Thoracic aorta (tissue), 2 donors: ENCODE measurements at places on chromosomes 2 and 18. TPM values are rescaled to one million over a fixed set of nuclear protein-coding genes. Genes with fewer than 3 reads are reported as not detected.

DNA sequence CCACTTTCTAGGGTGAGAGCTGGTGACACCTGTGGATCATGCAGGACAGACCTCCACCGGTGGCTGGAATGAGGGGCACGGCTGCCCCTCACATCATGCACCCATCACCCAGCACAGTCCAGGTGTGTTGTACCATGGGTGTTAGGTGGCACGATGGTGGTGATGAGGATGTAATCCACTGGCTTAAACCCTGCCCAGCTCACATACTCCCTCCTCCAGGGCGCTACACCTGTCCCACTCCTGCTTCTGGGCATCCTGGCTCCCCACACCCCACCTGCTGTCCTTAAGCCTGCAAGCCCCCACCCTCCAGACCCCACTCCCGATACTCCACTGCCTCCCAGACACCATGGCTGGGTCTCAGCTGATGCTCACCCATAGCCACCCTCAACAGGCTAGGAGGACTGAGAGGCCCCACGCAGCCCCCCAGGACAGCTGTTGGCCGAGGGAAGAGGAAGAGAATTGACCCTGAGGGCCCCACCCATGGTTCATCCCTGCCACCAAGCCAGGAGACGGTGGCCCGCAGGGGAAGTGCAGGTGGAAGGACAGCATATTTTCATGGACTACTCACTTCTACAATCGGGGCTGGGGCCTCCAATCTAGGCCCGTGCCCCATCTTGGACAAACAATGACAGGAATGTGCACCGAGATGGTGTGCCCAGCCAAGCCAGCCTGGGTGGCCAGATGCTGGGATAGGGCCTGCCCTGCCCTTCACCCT lies 34.3 kb downstream of the MAL start:
- DNase-seq = no peak

GRCh38 chr2:151827564-151828142 lies 568 bp downstream of the ARL5A start:
- no peak for DNase-seq

GRCh38 chr2:127528487-127528886 lies 2.2 kb upstream of the IWS1 start:
- no peak for DNase-seq

Gene RUFY4
- 0.68 TPM for total RNA-seq

Gene GNAL
- total RNA-seq = 20.4 TPM

DNA sequence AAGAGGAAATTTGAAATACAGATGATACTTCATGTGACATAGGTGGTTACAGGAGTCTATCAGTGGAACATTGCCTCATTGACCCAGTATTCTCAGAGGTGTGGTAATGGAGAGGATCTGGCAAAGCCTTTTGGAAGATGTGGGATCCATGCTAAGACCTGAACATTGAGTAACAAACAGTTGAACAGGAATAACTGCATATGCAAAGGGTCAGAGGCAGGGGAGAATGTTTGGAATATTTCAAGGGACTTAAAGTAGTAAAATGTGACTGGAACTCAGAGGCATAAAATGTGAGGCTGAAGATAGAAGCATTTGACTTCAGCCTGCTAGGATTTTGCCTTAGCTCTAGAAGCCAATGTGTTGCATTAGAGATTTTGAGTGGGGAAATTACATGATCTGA lies 300.2 kb upstream of the ETAA1 start:
- DNase-seq = no peak

- DNase-seq = no peak
Observed at GRCh38 chr2:217838409-217838831, 164.4 kb downstream of the TNS1 start.

DNA sequence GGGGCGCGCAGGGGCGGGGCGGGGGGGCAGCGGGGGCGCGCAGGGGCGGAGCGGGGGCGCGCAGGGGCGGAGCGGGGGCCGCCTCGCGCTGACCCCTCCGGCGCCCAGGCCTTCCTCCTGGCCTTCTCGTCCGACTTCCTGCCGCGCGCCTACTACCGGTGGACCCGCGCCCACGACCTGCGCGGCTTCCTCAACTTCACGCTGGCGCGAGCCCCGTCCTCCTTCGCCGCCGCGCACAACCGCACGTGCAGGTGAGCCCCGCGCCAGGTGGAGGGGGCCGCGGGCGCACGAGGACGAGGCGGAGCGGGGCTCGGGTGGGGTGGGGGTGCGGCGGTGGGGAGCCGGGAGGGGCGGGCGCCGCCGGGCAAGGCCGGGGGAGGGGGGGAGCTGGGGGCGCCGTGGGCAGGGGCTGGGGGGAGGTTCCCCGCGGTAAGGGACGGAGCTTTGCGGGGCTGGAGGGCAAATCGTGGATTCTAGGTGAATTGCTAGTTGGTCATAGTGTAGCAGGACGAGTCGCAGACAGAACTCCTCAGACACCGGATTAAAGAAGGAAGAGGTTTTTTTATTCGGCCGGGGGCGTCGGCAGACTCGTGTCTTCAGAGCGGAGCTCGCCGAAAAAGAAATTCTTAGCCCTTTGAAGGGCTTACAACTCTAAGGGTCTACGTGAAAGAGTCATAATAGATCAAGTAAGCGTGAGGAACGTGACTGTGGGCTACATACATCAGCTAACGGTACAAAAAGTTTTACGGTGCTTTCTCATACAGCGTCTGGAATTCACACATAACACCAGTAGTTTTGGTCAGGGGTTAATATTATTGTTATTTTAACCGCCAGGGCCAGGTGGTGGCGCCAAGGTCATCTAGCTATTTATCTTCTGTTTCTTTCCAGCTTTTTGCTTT lies 29.9 kb downstream of the ANO7 start:
- DNase-seq = no peak

DNA sequence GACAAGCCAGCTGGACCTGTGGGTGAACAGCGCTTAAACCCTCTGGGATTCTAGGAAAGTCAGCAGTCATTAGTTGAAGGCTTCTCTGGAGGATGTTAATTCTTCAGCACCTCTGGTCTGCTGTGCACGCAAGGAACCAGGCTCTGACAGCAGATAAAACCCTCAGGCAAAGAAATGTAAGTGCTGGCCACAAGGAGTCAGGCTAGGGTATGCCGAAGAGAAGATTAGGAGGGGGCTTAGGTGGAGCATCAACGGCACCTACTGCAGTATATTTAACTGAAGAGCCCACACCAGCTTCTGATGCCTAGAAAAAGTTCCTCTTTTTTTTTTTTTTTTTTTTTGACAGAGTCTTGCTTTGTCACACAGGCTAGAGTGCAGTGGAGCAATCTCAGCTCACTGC lies 304.2 kb upstream of the MC4R start:
- no peak for DNase-seq

GRCh38 chr18:75927791-75928190 lies 500.3 kb upstream of the SMIM21 start:
- DNase-seq = no peak

DNA sequence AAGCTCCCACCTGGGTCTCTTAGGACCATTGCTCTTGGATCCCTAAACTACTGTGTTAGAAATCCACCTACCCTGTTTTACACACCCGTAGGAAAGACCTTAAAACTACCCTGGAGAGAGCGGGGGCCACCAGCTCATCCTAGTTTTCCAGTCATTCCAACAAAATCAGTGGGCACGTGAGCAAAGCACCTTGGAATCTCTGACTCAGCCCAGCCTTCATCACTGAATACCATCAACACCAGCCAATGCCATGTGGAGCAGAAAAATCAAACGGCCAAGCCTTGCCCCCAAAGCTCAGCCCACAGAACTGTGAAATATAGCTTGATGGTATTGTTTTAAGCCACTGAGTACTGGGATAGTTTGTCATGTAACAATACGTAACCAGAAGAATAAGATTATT lies 449.7 kb upstream of the CHAC2 start:
- no peak for DNase-seq

- no peak for DNase-seq
Observed at GRCh38 chr2:182281276-182281675, 145.6 kb downstream of the PDE1A start.

DNA sequence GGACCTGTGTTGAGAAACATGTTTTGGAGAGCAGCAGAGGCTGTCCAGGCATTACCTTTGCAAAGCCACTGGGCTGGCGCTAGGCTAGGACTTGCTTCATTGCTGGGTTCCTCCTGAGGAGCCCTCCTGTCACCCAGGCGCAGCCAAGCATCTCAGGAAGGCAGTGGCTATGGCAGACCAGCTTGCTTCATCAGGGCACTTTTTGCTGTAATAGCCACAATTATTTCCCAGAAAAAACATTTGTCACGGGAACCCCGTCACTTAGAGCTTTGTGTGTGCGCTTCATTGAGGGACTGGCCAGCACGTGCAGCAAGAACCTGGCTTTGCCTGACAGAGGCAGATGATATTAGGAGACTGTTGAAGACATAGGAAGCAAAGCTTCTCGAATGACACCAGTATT lies 36.4 kb downstream of the SLC20A1 start:
- no peak for DNase-seq

- no peak for DNase-seq
Observed at GRCh38 chr2:17588031-17588430, 47.5 kb downstream of the VSNL1 start.

Gene DSC2
- 2.7 TPM for total RNA-seq

GRCh38 chr2:69436596-69436937 lies 668 bp downstream of the NFU1 start:
- no peak for DNase-seq

DNA sequence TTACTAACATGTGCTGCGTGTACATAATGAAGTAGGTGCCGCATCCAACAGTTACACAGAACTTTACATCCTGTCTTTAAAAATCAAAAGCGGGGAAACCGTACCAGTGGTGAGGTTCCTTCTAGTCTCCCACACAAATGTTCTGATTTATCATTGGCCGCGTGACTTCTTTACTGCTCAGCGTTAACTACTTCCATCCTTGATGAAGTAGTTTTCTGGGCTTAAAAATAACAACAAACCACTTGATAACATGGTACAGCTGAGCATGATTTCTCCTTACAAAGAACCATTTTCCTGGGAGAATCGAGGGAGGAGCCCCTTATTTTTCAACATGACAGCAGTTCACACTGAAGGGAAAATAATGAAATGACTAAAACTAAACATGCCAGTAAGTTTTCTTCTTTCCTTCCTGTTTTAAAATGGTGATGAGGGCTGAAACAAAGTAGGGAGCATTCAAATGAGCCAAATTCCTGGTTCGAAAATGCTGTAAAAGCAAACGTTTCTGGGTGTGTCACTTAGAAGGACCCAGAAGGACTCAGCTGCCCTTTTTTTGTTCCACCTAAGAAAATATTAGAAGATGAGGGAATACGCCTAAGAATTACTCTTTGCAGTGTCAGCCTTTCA lies 9.9 kb downstream of the EMILIN2 start:
- DNase-seq = no peak

Gene SH3RF3
- total RNA-seq = 61.7 TPM

GRCh38 chr2:78654941-78655340 lies 370.6 kb upstream of the REG3G start:
- no peak for DNase-seq

DNA sequence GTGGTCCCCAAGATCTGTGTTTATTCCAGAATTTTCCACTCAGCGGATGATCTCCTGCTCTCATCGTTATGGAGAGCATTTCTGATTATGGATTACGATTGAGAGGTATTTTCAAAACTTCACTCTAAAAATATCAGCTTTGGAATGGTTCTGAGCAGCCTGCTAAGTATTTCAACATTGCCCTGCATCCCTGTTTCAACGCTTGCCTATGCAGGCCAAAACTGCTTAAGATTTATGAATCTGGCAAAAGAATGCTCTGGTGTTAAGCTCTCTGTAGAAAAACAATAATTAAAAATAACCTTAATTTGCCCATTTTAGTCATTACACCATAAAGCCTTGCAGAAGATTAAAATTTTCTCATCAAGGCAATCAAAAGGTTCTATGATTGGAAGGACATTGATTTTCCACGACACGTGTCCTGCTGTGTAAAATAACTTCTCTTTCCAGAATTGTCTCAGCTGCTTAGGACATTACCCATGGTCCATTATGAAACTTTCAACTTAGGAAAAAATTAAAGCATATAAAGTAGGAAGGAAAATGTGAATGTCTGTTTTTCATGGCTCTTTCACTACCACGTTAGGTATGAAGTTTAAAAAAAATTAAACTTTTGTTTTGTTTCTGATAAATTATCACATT lies 229.9 kb downstream of the ACKR3 start:
- no peak for DNase-seq

DNA sequence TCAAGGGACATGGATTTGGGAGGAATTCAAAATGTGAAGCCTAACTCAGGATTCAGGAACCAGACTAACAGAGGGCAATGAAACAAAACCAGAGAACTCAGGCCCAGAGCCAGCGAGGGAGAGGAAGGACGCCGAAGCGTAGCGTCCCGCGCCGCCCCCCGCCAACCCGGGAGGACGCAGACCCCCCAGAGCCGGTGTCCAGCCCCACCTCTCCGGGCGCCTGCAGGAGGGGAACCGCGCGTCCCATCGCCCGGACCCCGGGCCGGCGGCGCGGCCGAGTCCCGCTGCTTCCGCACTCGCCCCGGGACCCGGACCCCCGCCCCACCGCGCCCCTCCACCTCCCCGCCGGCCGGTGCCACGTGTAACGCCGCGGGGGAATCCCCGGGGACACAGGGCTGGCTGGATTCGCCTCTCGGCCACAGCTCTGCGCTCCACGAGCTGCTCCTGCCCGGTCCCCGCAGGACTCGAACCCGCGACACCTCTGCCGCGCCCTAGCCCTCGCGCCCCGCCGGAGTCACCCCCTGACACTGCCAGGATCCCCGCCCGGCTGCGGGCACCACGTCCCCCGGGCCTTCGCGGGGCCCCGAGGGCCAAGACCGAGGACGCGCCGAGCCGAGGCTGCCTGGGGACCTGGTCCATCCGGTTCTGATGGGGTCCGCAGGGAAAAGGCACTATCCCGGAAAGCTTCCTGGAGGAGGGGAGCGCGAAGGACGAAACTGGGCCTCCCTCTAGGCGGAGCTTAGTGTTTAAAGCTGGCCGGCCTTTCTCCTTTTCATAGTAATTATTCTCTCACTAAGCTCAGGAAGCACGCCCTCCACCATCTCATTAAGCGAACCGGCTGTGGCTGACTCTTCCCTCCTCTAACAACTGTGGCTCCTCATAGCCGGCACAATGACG lies 40.4 kb upstream of the FAM124B start:
- no peak for DNase-seq

GRCh38 chr18:57845605-57846074 lies 42.5 kb upstream of the ATP8B1 start:
- no peak for DNase-seq

GRCh38 chr18:70349316-70349715 lies 60.5 kb downstream of the SOCS6 start:
- DNase-seq = no peak

DNA sequence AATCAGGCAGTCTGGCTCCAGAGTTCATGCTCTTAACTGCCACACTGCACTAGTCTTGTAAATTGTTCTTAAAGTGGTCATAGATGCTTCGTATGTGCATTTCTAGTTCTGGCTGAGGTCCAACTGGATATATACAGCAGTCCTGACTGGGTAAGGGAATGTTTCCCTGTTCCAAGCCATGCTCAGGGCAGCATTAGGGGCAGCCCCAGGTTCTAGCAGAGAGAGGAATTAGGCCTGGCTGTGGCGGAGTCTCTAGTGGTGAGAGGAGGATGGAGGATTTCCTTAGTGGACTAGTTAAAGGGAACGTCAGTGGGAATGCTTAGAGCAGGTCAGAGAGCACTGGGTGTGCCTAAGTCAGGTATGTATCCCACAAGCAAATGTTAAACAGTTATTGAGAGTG lies 28.0 kb downstream of the UBE2E3 start:
- DNase-seq = no peak
